ENCODE measurements at places on chromosomes 1 and 21.

DNA sequence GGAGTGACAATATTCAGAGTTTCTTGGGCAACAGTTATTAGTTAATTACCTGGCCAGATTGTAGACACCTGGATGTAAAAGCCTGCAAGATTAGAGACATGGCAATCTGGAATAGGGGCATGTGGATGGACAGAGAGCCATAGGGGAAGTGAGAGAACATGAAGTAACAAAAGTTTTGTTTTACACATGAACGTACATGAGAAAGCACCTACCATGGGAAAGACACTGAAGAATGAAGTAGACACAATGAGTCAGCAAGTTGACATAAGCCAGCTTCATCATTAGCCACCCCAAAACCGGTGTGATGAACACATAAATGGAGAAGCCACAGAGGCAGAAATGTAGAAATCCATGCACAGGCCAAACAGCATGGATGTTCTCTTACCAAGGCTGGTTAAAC lies 462.1 kb upstream of the C1orf87 start:
- DNase-seq = no peak

- DNase-seq = no peak
Measured at GRCh38 chr21:36565540-36565939, 85.6 kb upstream of the CLDN14 start.

DNA sequence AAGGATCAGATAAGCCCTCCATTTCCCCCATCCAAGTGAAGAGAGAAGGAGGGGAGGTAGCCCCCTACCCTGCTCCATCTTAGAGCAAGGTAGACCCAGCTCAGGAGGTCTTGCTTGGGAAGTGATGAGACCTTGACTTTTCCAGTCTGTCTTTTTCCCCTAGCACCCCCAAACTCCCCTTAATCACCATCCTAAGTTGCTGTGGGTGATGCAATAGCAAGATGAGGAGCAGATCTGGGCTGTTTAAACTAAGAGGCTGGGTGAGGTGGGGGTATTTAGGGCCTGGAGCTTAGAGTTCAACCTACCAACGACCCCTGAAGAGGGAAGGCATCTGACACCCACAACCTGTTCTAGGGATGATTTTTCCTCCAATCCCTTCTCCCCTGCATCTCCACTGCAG lies 1.7 kb downstream of the ATP1A2 start:
- no peak for DNase-seq

- no peak for DNase-seq
Measured at GRCh38 chr1:237864338-237865244, 26.1 kb downstream of the ZP4 start.

GRCh38 chr21:40152476-40152875 lies 285.2 kb downstream of the PCP4 start:
- DNase-seq = no peak

DNA sequence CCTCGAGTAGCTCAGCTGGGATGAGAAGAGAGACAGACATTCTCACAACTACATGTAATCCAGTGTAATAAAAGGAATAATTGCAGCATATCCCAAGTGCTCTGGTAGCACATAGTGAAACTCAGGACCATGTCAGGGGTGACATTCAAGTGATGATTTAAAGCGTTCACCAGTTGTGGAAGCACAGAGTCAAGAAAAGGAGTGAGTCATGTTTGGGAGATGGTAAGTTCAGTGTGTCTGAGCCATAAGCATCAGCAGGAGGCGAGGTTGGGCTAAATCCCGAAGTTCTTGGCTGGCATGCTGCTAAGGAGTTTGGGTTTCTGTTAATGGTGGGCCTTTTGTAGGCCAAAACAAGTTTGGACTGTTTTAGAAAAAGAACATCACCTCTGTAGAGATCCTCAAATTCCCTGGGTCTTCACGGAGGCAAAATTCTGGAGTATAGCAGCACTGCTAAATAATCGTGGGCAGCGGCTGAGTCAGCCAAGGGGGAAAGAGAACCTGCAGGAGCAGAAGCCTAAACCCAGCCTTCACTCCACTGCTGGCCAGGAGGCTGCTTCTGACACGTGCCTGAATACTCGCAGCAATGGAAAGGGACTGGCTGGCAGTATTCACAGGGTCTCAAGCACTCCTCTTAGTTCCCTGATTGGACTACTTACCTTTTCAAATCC lies 7.2 kb upstream of the NHLH1 start:
- DNase-seq = no peak

DNA sequence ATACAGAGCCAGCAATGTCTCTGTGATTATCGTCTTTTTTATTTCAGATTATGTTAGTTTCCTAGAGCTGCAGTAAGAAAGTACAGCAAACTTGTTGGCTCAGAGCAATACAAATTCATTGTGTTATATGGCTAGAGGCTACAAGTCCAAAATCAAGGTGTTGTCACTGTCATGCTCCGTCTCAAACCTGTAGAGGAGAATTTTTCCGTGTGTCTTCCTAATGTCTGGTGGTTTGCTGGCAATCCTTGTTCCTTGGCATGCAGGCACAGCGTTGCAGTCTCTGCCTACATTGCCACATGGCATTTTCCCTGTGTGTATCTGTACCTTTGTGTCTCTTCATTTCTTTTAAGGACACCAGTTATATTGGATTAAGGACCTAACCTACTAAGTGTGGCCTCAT lies 244.4 kb downstream of the LRRIQ3 start:
- DNase-seq = no peak

- no peak for DNase-seq
Measured at GRCh38 chr1:39695016-39695415, 3.8 kb upstream of the HPCAL4 start.

GRCh38 chr1:94298861-94299260 lies 61.5 kb upstream of the ARHGAP29 start:
- DNase-seq = no peak

- no peak for DNase-seq
Measured at GRCh38 chr1:3677484-3677883, 25.2 kb downstream of the TP73 start.

DNA sequence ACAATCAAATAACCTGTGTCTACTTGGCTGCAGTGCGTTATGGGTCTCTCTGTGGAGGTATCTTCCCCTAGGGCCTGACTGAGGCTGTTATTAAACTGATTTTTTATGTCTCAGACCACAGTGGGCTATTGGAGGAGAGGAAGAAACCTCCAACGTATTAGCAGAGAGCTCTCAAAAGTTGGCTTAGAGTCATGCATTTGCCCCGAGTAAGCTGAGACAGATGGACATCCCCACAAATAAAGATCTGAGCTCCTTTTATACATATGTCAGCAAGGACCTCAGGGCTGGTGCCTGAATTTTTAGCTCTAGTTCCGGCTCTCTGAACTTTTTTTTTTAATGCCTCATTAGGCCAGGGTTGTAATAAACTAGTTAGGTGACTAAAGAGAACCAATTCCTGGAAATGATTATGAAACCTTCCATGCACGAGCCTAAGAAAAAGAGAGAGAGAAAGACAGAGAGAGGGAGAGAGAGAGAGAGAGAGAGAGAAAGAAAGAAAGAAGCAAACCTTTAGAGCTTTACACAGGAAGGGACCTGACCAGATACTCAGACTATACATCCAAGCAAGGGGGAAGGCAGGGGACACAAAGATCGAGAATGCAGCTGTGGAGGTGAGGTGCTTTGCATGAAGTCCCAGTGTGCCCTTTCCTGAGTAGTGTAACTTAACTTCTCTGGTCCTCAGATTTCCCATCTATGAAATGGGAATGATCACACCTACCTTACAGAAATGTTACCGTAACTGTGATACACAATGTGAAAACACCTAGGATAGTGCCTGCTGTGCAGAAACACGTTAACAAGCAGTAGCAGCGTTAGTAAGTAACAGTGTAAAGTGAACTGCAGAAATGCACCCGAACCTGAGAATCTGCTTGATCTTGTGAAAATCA lies 8.4 kb upstream of the PIGR start:
- no peak for DNase-seq

DNA sequence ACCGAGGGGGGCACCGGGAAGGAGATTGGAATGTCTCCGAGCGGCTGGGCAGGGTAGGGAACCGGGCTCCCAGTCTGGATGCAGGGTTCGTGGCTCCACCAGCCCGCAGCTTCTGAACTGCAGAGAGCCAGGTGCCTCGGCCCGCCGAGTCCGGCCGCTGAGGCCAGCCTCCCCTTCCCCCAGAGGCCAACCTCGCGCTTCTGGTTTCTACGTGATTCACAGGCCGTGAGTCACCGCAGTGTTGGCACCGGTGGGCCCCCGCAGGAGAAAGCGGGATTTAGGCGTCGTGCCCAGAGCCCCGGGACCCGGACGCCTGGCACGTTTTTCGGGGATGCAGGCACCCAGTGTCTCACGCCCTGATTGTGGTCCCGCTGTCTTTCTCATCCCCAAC lies 458 bp downstream of the CRABP2 start:
- no peak for DNase-seq

DNA sequence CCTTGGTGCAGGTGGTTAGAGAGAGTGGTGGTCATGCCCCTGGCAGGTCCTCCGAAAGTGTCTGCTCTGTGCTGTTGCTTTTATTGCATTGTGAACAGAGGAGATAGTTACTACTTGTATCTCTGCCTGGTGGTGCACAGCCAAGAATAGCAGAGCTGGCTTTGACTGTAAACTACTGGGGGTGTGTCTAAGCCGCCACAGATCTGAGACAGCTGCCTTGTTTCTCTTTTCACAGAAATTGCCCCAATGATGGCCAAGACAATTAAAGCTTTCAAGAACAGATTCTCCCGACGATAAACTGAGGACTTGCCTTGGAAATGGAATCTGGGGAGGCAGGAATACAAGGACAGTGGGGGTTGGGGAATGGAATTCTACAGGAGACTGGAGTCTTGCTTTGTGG lies 16.0 kb downstream of the ELOA start:
- DNase-seq = no peak

DNA sequence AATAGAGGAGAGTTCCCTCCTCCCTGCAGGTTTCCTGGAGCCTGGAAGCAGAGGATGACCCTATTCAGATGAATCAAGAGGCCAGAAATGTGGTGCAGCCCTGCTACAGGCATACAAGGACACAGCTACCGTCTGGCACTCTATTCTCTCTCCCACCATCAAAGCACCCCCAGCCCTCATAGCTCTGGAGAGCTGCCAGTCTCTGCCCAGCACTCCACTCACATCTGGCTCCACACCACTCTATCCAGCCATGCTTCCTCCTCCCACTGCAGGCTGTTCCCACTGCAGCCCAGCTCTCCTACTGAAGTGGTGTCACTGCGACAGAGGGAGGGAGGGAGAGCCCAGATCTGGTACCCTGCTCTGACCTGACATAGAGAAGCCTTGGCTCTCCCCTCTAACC lies 18.4 kb downstream of the SYT2 start:
- DNase-seq = no peak

DNA sequence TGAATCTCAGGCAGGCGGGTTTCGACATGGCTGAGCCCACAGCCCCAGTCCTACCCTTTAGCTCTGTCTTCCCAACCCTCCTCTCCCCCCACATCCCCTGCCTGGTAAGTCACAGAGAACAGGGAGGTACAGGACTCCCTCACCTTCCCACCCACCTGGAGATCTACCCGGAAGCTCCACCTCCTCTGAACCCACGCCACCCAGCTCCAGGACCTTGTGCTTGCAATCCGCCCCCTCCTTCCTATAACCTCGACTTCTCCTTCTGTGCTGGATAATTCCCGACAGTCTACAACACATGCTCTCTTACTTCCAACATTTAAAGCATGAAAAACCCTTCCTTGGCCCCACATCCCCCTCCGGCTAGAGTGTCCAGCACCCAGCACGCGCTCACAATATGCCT lies 22.3 kb downstream of the KIF17 start:
- no peak for DNase-seq
